Foreskin melanocyte (primary cell): ENCODE measurements at places on chromosomes 2 and 18.

GRCh38 chr18:10167759-10168158 is 253.9 kb downstream of the VAPA start:
- no peak for DNase-seq

GRCh38 chr2:136281281-136282114 is 163.5 kb upstream of the CXCR4 start:
- no peak for DNase-seq

DNA sequence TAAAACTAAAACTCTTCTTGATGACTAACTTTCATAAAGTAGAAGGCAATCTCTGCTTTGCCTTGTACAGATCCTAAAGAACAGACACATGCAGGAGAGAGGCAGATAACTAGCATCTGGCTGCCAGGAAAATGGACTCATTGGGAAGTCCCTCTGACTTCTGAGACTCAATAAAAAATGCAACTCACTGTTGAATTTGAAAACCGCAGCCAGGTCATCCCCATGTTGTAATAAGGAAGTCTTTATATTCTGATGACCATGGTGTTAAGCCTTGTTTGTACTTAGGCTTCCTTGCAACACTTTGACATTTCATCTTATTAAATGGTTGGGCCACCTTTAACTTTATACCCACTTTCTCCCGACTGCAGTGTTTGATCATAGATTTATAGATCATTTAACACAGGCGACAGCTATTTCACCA is 375.1 kb upstream of the KCNH7 start:
- peak; percentile 38 for DNase-seq

DNA sequence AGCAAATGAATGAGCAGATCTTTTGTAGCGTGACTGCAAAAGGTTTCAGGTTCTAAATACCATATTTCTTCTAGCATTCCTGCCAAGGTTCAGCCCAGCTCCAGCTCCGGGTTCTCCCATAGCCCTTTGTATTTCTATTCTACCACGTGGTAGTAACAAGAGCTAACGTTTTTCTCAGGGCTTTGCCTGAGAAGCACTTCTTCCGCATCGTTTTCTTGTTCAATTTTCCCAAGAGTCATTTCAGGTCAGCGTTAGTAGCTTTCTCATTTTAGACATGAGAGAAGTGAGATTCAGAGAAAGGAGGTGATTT is 120.1 kb upstream of the MYCN start:
- no peak for DNase-seq

DNA sequence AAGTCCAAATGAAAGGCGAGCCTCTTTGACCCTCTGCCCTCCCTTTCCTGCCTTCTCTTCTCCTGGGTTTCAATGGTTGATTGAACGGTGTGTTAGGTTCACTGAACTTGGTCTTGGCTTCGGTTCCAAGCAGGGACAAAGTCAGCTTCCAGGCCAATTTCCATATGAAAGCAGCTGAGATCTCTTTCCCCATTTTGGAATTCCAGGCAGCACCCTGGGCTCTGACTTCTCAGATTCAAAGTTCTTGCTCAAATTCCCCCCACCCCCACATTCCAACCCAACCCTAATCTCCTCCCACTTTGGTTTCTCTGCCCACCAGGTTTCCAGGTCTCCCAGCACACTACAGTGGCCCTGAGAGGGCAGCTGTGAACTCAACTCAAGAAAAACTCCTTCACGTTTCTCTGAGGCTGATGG is 231.0 kb downstream of the INSIG2 start:
- DNase-seq: no peak

DNA sequence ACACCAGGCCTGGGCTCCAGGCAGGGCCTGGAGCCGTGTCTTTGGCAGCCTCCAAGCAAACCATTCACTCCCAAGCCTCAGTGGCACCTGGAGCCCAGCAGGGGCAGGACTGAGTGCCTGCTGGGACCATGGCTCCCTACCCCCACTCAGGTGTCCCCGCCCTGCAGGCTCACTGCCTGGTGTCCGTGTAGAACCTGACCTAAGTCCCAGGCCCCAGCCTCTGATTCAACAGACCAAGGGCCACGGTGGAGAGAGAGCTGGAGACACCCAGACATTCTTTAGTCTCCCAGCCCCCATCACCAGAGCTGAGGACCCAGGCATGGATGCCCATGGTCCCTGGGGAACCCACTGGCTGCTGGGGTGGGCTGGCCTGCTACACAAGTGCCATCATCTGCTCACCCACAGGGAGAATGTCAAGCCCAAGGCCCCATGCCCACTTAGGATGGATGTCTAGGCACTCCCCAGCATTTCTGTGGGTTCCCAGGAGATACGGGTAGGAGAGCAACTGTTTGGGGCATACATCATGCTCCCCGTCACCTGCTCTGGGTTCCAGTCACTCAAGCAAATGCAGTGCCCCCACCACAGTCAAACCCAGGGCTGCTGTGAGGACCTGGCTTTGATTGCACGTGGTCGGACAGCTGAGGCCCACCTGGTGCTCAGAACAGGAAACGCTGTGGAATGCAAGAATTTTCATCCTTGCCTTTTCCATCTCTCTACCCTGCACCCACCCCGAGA is 42.9 kb upstream of the ATG16L1 start:
- DNase-seq: no peak

- DNase-seq: no peak
Observed at GRCh38 chr2:62334440-62335058, 138.6 kb downstream of the B3GNT2 start.

GRCh38 chr2:233934524-233934923 is 17.4 kb downstream of the TRPM8 start:
- no peak for DNase-seq

DNA sequence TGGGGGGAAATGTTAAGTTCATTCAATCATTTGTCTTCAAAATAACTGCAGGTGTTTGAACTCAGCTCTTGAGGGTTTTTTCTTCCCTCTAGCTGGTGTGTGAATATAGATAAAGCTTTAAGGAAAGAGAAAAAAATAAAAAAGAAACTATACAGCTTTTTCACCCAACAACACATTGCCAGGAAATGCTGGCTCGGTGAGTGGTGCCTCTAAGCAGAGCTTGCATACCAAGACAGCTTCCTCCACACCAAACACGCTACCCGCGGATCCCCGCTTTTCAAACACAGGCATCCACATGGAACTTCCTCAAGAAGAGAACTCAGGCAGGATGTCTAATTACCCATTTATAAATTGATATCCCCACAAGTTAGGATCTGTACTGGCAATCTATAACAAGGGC is 69.8 kb upstream of the TANK start:
- no peak for DNase-seq

DNA sequence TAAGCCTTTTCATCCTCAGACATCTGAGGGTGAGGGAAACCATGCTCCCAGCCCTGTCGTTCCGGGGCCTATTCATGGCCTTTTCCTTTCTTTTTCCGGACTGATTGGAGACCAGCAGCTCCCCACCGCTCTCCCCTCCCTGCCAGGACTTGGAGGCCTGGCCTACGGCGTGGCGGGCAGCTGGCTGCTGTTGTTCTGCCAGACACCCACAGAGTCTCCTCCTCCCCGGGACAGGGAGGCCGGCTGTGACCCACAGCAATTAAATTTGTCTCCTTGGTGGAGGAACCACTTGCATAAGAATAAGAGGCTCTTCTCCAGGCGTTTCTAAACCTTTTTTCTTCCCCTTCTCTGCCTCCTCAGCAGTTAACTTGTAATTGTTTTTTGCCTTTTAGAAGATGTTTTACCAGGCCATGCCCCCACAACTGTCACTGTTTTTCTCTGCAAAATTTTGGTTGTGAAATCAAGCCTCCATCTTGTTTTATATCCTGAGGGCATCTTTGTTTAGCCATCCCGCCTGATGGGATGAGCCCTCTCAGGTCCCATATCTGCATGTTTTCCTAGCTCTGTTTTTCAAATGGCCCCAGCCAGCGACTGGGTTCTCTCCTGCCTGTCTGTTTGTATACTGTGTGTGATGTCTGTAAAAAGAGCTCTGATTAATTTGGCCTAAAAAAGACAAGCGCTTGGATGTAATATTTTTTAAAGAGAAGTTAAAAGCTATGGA is 1060.0 kb upstream of the DDX18 start:
- DNase-seq: no peak

GRCh38 chr18:46171331-46171730 is 67.1 kb downstream of the HAUS1 start:
- no peak for DNase-seq

- no peak for DNase-seq
Observed at GRCh38 chr2:109189751-109190150, 60.7 kb downstream of the SH3RF3 start.

- no peak for DNase-seq
Observed at GRCh38 chr2:4745056-4745991, 946.9 kb upstream of the SOX11 start.

DNA sequence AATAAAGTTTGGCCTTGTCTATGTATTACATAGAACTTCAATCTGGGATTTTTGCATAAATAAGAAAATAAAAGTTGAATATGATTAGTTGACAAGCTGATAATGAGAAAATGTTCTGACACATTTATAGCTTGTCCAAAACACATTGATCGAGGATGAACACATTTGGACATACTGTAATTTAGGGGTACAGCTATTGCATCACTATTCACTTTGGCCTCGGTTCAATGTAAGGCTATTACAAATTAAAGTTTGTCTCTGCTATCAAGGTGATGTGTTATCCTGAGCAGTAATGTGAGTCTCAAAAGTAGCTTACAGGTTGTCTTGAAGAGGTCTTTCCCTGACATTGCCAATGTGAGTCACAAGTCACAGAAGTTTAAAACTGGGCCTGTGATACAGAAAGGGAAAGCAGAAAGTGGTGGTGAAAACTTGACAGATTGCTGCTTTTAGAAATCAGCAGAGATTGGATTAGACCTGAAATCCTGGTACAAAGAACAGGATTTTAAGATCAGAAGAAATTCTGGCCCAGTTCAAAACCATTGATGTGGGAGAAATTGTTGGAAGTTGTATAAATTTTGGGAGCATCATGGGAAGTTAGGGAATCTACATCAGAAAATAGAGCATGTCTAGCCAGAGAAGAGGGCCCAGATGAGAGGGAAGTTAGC is 674.1 kb downstream of the NYAP2 start:
- no peak for DNase-seq

GRCh38 chr2:180695586-180696401 is 284.6 kb upstream of the UBE2E3 start:
- DNase-seq: no peak

- DNase-seq: peak; percentile 23
Observed at GRCh38 chr2:121377646-121378045, 92.6 kb upstream of the TFCP2L1 start.

- DNase-seq: no peak
Observed at GRCh38 chr18:57811477-57812125, 8.5 kb upstream of the ATP8B1 start.

GRCh38 chr18:45821026-45821425 is 4.4 kb upstream of the SIGLEC15 start:
- DNase-seq: no peak

DNA sequence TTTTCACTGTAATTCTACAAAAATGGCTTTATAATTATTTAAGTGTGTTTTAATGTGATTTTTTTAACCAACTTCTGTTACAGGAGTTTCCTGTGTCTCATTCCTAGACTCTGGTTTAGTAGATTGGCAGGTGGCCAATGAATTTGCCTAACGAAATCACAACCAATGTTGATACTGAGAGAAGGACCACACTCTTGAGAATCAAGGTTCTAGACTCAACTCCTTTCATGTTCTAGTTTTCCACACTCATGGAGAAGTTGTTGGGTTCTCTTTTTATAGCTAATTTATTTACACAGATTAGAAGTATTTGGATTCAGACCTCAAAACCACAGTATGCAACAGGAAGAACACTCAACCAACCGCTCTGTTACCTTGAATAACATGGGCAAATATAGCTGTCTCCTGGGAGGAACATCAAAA is 22.6 kb upstream of the USP34 start:
- no peak for DNase-seq

DNA sequence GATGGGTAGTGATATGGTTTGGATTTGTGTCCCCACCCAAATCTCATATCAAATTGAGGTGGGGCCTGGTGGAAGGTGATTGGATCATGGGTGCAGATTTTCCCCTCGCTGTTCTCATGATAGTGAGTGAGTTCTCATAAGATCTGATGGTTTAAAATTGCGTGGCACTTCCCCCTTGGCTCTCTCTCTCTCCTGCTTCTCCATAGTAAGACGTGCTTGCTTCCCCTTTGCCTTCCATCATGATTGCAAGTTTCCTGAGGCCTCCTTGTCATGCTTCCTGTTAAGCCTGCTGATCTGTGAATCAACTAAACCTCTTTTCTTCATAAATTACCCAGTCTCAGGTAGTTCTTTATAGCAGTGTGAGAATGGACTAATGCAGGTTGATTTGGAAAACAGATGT is 223.2 kb upstream of the APCDD1 start:
- no peak for DNase-seq

DNA sequence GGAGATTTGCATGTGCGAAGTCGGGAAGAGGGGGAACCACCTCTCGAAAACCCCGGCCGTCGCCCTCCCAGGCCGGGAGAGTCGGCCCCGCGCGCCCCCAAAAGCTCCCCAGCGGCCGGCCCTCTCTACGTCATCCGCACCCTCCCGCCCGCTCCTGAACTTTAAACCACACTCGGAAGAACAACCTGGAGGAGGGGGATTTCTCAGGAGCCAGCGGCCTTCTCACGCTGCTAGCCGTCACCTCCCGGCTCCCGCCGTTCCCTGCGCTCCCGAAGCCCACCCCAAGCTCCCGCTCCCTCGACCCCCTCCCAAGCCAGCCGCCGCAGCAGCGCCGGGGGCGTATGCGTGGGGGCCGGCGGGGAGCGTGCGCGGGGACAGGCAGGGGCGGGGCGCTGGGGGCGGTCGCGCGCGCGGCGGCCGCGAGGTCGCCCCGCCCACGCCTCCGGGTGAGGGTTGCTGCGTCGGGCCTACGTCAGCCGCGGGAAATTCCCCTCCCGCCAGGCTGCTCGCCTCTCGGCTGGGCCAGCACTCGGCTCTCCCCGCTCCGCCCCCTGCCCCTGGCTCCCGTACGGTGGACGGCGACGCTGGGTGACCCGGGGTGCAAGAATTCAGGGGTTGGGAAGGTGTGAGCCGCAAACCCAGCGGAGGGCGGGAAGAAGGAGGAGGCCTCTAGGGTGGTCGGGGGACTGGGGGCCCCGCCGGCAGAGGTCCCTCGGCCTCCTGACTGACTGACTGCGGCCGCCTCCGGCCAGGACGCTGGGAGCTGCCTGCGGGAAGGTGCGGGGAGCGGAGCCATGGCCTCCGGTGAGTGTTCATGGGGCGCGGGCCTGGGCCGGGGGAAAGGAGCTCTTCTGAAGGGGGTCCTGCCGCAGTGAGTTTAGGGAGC is at the start of gene REL:
Gene REL (plus strand): TSS at position 528 of the 886 bp plus-strand sequence. CDS start 267 bp downstream, at position 795.
- DNase-seq: peak; percentile 71

GRCh38 chr2:241637795-241638660 is 535 bp downstream of the ATG4B start:
- DNase-seq: no peak
